ENCODE measurements at places on chromosomes 2 and 18.

GRCh38 chr2:210584834-210585233 is 28.4 kb downstream of the CPS1 start:
- DNase-seq = no peak

DNA sequence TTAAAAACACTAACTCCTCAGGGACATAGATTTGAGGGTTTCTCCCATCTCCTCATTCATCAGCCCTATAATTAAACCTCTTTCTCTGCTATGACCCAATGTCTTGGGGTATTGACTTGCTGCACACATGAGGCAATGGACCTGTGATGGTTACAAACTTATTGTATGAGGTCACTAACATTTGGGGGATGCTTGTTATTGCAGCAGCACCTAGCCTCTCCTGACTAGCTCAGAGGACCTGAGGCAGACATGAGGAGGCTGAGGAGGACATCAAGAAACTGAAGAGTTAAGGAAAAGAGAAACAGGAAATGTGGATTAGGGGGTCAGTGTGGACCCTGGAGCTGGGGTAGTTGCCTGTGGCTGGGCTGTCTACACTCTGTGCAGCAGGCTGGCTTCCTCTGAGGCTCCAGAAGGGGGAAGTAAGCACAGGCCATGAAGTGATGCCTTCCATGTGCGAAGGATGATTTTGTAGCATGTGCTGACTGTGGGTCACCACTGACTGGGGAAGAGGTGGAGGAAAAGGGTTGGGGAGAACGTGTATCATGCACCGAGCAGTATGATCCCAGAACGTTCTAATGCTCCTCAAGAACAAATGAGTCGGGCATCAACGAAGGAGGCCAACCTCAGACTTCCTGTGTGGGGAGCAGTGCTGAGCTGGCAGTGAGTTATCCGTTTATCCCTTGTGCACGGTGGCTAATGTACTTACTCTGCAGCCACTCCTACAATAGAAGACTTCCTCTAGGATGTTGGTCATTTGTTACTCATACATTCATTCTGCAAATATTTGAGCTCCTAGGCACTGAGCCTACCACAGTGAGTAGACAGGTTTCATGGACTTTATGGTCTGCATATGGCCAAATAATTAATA is 42.1 kb upstream of the RFX8 start:
- DNase-seq = no peak

DNA sequence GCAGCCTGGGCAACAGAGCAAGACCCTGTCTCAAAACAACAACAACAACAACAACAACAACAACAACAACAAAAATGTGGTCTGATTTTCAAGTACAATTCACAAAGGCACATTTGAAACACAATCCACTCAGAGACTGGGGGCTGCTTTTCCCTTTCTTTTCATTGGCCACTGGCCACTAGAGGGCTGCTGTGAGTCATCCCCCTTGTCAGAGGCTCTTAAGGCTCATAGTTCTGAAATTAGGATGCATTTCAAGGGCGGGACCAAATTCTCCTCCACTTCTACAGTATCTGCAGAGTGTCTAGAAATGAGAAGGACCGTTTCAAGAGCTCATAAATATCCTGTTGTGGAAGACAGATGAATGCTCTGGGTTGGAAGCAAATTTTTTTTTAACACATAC is 285.4 kb downstream of the NRXN1 start:
- DNase-seq = no peak

- DNase-seq = peak; percentile 80
These were observed 678 bp upstream of the ZNF24 start for GRCh38 chr18:35344736-35345459.

DNA sequence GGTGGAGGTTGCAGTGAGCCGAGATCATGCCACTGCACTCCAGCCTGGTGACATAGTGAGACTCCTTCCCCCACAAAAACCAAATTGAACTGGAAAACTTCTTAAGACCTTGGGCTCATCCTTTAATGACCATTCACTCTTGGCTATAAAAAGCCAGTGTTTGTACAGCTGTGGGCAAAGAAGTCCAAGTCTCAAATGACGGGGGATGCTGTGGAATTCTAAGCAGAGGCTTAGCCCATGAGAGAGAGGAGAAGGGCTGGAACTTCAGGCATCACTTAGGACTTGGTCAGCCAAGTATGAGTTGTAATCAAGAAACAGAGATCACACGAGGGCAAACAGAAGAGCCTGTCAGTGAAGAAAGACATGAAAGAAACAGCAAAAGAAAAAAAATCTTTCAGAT is 79.3 kb upstream of the POU3F3 start:
- DNase-seq = no peak
